ENCODE measurements at places on chromosomes 16 and 17.

DNA sequence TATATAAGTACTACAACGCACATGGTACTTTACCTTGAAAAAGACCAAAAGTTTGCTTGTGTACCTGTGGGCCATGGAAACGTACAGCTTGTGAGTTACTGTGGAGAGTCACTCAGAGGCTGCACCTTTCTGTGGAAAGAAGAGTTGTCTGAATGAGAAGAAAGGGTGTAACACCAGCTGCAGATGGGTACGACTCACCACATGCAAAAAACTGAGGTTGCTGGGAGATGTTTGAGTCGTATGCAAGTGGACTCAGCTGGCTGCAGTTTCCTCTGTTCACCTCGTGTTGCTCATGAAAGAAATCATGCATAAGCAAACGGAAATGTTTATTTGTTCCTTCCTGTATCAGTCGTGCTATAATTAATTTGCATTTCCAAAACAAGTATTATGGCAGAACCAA, 22.4 kb upstream of the DYNLRB2 start:
- DNase-seq = no peak

GRCh38 chr17:59725691-59726090, 18.2 kb downstream of the VMP1 start:
- DNase-seq = no peak

- no peak for DNase-seq
Observed at GRCh38 chr17:82330322-82331239, 3.0 kb downstream of the SECTM1 start.

DNA sequence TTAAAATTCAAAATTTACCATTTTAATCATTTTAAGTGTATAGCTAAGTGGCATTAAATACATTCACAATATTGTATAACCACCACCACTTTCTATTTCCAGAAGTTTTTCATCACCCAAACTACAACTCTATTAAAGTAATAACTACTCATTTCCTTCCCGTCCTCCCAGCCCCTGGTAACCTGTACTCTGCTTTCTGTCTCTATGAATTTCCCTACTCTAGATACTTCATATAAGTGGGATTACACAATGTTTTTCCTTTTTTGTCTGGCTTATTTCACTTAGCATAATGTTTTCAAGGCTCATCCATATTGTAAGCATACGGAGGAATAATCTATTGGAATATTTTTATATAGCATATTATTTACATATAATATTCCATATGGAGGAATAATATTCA, 29.7 kb downstream of the ESRP2 start:
- DNase-seq = no peak

DNA sequence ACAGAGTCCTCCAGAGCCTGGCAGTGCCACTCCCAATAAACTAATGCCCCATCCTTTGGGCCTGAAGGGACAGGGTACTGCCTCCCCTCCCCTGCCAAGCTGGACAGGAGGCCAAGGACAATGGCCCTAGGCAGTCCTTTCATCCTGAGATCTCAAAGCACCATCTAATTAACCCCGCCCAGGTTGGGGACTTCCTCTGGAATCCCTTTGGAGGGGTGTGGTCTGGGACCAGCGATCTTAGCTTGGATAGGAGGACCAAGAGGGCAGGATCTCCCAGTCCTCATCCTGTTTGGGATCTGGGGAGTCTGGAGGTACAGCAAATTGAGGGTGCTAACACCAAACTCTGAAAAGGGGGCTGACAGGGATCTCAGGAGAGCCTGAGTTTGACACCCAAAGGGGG, 18.2 kb upstream of the SP6 start:
- no peak for DNase-seq

DNA sequence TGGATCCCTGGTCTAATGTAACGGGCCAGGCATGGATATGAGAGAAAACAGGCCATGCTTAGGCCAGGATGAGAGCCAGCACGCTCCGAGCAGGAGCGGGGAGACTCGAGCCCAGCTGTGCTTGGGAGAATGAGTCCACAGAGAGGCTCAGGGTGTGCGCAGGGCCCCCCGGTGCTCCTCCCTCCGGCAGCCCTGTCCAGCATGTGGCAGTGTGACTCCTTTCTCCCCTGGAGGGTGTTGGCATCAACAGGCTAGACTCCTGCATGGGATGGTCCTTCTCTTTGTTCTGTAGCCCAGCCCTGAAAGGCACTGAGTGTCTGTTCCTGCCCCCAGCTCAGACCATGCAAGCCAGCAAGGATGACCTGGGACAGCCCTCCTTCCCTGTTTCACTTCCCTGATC, 23.4 kb downstream of the PGS1 start:
- no peak for DNase-seq

- DNase-seq = no peak
Observed at GRCh38 chr16:75929046-75929445, 202.8 kb upstream of the CPHXL start.

DNA sequence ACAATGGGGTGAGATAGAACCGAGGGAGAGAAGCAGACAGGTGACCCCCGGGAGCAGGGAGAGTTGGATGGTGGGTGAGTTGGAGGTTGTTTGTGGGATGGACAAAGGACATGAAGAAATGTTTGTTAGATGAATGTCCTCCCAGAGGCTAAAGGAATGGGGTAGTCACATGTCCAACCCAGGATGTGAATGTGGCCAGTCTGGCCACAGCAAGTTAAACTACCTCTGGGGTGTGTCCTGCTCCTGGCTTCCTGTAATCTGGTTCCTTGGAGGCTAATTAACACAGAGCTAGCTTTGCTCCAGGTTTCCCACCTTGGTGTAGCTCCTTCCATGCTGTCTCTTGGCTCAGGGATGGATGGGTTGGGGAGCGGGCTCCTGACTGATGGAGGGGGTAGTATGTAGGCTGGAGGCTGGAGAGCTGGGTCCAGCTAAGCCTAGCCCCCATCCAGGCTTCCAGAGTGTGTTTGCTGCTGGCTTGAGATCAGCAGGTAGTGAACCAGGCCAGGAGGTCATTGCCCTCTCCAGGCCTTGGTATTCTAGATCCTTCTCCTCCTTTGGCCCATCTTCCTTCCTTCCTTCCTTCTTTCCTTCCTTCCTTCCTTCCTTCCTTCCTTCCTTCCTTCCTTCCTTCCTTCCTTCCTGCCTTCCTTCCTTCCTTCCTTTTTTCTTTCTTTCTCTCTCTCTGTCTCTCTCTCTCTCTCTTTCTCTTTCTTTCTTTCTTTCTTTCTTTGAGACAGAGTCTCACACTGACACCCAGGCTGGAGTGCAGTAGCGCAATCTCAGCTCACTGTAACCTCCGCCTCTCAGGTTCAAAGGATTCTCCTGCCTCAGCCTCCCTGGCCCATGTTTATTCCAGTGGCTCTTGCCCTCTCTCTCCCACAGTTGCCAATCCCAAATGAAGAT, 28.0 kb upstream of the UBE2G1 start:
- DNase-seq = no peak

DNA sequence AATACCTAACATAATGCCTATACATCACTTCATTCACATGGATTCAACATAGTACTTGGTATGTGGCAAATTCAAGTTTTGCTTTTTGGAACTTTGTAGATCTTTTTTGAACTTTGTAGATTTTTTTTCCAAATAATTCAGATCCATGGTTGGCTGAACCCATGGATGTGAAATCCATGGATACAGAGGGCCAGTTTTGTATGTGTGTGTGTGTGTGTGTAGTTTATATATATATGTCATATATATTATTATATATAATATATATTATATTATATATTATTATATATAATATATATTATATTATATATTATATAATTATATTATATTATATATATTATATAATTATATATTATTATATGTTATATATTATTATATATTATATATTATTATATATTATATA, 28.4 kb downstream of the CLUAP1 start:
- no peak for DNase-seq

GRCh38 chr16:10941127-10941933, 938 bp downstream of the DEXI start:
- no peak for DNase-seq

DNA sequence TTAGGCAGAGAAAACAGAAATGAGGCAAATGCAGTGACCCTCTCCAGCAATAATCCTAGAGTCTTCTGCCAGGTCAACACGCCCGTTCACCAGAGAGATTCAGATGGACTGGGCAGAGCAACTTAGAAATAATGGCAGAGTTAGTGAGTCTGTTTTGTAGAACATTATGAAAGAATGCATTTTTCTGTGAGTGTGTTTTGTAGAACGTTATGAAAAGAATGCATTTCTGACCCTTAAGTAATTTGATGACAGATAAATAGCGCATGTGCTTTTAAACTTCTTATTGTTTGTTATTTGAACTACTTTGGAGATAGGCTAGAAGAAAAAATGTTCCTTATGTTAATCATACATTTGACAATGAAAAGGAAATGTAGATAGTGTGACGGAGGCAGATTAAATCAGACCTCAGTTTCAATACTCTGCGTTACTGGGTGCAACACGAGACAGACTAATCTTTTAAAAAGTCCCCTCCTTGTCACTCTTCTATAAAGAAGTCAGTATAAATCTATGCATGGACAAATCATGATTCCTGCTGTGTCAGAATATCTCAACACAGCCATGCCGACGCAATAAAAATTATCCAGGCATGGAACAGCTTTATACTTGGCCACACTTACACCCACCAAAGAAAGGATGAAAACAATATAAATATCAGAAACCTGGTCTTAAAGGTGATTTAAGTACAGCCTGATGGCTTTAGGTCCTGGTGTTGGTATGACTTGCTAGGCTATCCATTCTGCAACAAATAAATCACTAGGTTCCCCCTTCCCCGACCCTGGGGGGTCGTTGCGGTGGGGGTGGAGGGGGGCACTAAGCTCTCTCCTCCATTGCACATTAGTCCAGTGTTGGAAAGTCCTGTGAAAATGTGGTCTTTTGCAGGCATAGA, 47.8 kb downstream of the MARCHF10 start:
- no peak for DNase-seq

DNA sequence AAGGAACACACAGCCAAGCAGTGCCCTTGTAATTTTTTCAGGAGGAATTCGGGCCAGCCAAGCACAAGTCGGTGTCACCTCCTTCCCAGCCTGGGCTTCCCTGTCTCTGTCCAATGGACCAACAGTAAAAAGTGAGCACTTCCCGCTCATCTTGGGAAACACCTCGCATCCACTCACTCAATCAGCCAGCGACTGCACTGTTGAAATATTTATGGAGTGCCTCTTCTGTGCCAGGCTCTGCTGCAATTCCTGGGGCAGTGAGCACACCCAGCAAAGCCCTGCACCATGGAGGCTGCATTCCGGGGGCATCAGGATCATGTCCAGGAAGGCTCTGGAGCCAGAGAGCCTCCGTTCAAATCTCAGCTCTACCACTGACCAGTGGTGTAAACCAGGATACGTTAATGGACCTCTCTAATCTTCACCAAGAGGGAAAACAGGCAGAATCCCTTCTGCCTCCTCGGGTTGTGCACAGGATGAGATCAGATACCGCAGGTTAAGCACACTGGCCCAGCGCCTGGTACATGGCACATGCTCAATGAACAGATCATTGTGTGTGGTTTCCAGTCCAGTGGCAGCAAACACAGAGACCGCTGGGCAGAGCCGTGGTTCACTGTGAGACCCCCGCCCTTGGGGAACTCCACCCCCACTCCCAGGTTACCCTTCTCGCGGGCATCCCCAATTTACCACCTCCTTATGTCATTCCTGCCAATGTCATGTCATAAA, 194.3 kb downstream of the ZNF423 start:
- no peak for DNase-seq

DNA sequence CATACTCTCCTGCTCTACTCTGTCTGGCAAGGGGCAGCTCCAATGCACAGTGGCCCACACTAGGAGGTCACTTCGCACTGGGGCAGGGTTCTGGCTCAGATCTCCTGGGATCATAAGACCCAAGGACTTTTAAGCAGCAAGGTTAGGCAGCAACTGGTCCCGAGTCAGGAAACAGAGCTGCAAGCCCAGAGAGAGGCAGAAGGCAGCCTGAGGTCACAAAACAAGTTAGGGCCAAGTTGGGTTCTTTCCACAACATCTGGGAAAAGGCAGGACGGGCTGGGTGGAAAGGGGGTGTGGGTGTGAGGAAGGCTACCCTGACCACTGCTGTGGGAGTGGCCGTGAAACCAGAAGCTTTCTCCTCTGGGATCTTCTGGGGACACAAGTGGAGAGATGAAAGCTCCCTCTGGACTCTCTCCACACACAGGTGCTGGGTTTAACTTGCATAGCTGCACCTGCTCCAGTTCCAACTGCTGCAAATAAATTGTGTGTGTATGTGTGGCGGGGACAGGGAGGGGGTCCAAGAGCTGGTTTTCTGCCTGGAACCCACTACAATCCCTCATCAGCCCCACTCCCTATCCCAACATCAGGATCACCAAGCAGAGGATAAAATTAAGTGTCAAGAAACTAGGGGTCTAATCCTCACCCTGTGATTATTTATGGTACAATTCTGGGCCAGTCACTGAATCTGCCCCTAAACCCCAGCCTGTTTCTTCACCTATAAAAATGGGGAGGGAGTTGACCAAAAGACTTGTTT, 8.0 kb upstream of the TSPOAP1 start:
- no peak for DNase-seq

DNA sequence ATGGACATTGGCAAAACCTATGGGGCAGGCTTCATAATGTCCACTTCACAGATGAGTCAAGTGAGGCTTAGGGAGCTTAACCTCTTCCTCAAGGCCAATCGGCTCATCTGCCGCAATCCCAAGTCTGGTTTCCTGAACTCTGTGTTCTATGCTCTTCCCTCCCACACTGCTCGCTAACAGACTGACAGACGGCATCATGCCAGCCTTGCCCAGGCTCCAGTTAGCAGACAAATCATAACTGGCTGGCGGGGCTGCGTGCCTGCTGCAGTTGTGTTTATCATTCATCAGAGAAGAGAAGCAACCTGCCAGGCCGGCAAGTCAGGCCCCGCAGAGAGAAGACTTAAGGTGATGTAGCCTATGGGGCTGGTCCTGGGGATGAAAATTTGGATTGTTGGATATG, 216.2 kb upstream of the ASIC2 start:
- DNase-seq = no peak

GRCh38 chr17:55266051-55266957, 1.5 kb downstream of the HLF start:
- DNase-seq = no peak

DNA sequence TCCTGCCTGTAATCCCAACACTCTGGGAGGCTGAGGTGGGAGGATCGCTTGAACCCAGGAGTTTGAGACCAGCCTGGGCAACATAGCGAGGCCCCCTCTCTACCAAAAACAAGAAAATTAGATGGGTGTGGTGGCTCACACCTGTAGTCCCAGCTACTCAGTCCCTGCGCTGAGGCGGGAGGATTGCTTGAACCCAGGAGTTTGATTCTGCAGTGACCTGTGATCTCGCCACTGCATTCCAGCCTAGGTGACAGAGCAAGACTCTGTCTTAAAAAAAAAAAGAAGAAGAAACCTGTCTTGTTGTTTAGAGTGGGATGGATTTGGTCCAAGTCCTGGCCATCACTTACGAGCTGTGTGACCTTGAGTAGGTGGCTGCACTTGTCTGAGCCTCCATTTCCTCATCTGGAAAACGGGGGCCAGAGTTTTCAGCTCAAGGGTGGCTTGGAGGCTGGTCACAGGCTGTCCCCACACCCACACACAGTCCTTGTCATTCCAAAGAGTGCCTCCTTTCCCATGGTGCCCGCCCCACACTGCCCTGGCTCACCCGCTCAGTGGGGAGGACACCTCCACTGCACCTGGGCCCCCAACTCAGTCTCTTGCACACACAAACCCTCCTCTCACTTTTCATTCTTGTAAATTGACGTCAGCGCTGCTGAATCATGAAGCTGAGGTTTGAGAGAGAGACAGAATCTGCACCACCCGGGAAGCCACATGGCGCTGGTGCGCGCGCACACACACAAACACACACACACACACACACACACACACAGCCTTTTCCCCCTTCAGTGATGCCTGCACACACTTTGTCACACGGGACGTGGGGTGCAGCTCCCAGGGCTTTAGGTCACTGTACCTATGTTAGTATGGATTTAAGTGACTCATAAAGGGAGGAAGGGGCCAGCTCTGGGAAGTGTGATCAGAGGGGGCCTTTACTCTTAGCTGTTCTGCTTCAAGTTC, 4.2 kb downstream of the SOCS1 start:
- DNase-seq = peak; percentile 71

GRCh38 chr17:6437956-6438355, 3.0 kb upstream of the AIPL1 start:
- DNase-seq = no peak

All from activated effector memory CD4-positive, alpha-beta T cell treated with Interleukin-2 at 50 U/mL for 16 hours (primary cell).